ENCODE measurements at places on chromosomes 3 and 15.

- no peak for DNase-seq
Measured at GRCh38 chr3:154301561-154301960, 22.7 kb downstream of the DHX36 start.

- no peak for DNase-seq
Measured at GRCh38 chr15:79989682-79990081, 18.7 kb upstream of the BCL2A1 start.

DNA sequence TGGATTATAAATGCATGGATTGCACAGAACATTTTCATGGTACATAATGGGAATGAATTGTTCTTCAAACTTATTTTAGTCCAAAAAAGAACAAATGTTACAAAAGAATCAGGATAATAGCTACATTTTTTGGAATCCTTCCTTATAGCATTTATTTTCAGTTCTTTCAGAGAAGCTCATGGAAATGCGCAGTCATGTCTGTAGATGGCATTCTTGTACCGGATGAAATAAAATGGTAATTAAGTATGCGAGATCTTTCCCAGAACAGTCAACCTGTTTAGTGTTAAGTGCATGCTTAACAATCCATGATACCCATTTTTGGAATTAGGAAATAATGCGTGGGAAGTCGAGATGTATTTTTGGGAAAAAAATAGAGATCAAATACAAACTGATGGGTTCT, 38.2 kb upstream of the GOLGA8B start:
- no peak for DNase-seq

GRCh38 chr3:76134166-76134565, 348.8 kb upstream of the ZNF717 start:
- DNase-seq: no peak

- DNase-seq: no peak
Measured at GRCh38 chr3:188233320-188233719, 79.4 kb downstream of the LPP start.

Data from NCI-H748 treated with DMSO at 0.1 percent for 48 hours (cell line).